Right kidney (tissue), 9 donors: ENCODE measurements at places on chromosomes 6 and 20.

GRCh38 chr6:44297063-44298038, 15.8 kb downstream of the AARS2 start:
- DNase-seq: peak; percentile 75

DNA sequence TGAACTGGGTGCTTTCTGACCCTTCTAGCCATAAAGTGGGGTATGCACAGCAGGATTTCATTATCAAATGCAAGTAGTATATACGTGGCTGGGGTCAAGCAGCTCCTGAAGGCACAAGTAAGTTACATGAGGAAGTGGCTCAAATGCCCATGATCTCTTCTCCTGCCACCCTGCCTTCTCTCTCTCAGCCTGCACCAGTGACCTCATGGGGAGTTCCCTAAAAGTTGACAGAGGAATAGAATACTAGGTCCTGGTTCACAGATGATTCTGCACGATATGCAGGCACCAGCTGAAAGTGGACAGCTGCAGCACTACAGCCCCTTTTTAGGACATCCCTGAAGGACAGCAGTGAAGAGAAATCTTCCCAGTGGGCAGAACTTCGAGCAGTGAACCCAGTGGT, 282.0 kb downstream of the BCKDHB start:
- DNase-seq: no peak

DNA sequence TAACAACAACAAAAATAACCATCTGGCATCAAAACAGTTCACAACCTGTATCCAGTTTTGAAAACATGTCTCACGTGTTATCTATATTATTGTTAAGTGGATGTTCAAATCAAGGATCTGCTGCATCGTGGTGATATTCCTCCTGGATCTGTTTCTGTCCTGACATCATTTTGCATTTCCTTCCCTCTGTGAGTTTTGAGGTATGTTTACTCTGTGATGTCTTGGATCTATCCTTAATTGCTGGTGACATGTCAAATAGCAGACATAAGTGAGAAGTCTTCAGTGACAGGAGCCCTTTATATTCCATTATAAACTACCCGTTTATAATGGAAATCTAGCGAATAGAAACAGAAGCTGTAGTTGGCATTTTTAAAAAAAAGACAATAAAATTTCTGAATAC, 381.8 kb upstream of the NOX3 start:
- no peak for DNase-seq

GRCh38 chr6:36360241-36361054, 23.8 kb upstream of the BNIP5 start:
- DNase-seq: peak; percentile 63

DNA sequence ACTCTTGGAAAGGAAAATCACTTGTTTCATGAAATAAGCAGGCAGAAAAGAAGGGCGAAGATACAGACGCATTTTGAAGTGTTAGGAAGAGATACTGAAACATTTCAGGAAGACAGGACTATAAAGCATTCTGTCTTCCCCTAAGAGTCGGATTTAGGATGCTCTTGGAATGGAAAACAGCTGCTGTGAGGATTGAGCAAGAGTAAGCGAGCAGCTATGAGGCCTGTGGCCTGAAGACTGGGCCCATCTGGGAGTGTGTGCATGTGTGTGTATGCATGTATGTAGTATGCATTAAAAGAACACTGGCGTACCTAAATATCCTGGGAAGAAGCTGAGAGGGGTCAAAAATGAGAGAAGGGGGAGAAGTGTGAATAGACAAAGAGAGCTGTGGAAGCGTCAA, 83.6 kb downstream of the SIM1 start:
- no peak for DNase-seq

- DNase-seq: no peak
Measured at GRCh38 chr6:20642441-20642840, 108.2 kb downstream of the CDKAL1 start.

- DNase-seq: no peak
Measured at GRCh38 chr20:49288784-49289696, 11.2 kb upstream of the ZNFX1 start.

- no peak for DNase-seq
Measured at GRCh38 chr6:129211626-129212025, 328.7 kb downstream of the LAMA2 start.

GRCh38 chr6:137706083-137706750, 160.8 kb upstream of the TNFAIP3 start:
- DNase-seq: no peak

- no peak for DNase-seq
Measured at GRCh38 chr6:111553580-111553979, 52.1 kb downstream of the TRAF3IP2 start.
